HFF-Myc (cell line): ENCODE measurements at places on chromosomes 16 and 17.

GRCh38 chr16:5505091-5505887 is 407.7 kb upstream of the EEF2KMT start:
- DNase-seq: no peak

- no peak for DNase-seq
Observed at GRCh38 chr17:77555741-77556291, 402.7 kb upstream of the TNRC6C start.

GRCh38 chr17:2580151-2580550 is 13.3 kb upstream of the PAFAH1B1 start:
- DNase-seq: no peak

- no peak for DNase-seq
Observed at GRCh38 chr17:5678171-5678570, 93.9 kb upstream of the NLRP1 start.

DNA sequence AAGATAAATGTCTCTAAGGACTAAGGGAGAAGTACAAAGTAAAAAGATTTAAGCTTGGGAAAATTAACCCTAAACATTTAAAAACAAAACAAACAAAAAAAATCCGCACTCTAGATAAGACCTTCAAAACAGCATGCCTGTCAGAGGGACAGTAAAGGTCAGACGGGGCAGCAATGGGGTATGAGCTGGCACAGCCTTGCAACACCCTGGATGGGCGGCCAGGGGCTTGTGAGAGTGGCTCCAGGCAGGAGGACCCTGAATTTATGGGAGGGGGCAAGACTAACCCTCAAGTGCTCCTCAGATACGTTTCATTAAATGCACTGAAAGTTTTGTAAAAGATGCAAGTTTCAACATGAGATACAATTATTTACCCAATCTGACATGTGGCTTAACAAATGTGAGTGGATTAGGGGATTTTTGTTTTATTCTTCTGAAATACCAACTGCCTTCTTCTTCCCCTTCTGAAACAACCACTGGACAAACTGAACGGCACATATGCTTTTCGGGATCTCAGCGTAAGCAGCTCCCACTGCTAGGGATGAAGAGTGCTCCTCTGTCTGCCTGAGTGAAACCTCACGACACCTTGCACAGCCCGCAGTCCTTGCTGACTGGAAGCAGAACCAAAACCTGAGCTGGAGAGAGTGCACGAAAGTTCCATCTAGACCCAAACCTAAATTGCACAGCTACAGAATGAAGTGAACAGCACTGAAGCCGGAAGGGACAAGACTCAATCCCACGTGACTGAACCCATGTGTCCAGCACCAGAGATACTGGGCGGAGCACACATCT is 128.4 kb downstream of the ANKRD11 start:
- DNase-seq: no peak

DNA sequence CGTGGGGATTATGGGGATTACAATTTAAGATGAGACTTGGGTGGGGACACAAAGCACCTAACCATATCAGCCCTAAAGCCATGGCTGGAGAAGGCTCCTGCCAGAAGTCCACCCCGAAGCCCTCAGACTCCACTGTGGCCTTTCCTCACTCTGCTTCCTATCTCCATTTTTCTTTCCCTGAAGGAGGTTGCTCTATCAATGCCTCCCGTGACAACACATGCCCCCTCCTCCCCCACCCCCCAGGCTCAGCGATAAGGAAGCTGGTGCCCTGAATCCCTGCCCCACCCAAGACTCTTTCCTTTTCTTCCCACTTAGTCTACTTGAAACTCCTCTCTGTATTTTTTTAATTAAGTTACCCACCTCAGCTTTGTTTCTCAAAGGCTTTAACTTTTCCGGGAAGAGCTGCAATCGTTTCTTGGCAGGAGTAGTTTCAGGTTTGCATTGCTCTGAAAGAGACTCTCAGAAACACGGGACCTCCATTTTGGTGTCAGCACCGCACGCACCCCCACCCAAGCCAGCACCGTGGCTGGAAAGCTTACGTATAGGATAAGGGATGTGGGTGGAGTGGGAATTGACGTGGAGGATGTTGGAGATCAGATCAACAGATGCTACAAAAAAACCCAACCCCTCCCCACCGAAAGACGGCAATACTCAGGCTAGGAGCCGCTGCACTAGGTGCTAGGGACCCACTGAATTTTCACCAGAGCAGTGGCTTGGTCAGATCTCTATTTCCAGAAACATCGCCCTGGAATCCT is 15.2 kb upstream of the CA4 start:
- DNase-seq: no peak

GRCh38 chr17:16872351-16873173 is 99.4 kb downstream of the TNFRSF13B start:
- no peak for DNase-seq
